Cerebellar nuclear complex (tissue), 1 donor: ENCODE measurements at places on chromosomes 13 and 19.

GRCh38 chr19:10758978-10759377 is 41.1 kb downstream of the DNM2 start:
- DNase-seq: no peak

GRCh38 chr19:14028901-14029300 is 953 bp downstream of the RLN3 start:
- DNase-seq: no peak

DNA sequence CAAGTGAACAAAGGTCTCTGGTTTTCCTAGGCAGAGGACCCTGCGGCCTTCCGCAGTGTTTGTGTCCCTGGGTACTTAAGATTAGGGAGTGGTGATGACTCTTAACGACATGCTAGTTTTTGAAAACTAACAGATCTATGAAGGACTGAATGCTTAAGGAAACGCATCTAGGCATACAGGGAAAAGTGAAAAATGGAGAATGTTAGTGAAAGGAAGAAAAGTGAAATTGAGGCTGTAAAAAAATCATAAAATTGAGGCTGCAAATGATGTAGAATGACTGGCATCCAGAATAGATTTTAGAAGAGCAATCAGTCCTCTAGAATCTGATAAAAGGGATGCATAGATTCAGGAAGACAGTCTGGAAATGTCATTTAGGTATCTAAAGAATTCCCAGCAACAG is 3.5 kb downstream of the ZNF260 start:
- DNase-seq: no peak

DNA sequence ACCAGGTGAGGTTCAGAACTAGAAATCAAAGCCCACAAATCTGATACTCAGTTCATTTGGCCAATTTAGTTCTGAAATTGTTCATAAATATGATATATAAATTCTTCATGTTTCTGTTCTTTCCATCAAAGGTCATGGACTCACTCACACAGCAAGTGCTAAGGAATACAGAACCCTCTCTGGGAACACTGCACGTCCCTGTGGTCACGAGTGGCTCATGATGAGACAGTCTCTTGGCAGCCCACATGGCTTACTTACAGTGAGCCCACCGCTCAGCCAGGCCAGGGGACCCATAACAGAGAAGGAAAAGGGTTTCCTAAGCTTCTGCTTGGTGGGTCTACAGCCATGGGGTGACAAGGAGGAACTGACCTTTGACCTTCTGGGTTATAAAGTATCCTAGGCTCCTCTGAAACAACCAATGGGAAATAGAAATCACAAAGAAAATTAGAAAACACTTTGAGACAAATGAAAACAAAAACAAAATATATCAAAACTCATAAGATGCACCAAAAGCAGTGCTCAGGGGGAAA is 67.4 kb downstream of the CDADC1 start:
- no peak for DNase-seq

DNA sequence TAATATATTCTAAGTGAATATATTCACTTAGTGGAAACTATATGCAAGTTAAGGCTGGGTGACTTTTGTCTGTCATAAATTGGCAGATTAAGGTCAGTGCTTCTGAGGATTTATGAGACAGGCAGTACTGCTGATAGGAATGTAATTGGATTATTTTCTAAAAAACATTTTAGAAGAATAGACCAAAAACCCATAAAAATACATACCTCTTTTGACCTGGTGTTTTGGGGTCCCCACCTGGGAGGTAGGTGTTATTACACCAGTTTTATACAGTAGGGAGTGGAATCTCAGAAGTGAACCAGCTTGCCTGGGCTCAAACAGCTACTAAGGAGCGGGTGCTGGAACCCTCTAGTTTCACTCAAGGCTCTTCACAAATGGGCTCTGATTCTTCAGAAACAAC is 25.3 kb downstream of the COG3 start:
- no peak for DNase-seq

- DNase-seq: no peak
Measured at GRCh38 chr13:110985541-110985940, 70.7 kb upstream of the ANKRD10 start.

DNA sequence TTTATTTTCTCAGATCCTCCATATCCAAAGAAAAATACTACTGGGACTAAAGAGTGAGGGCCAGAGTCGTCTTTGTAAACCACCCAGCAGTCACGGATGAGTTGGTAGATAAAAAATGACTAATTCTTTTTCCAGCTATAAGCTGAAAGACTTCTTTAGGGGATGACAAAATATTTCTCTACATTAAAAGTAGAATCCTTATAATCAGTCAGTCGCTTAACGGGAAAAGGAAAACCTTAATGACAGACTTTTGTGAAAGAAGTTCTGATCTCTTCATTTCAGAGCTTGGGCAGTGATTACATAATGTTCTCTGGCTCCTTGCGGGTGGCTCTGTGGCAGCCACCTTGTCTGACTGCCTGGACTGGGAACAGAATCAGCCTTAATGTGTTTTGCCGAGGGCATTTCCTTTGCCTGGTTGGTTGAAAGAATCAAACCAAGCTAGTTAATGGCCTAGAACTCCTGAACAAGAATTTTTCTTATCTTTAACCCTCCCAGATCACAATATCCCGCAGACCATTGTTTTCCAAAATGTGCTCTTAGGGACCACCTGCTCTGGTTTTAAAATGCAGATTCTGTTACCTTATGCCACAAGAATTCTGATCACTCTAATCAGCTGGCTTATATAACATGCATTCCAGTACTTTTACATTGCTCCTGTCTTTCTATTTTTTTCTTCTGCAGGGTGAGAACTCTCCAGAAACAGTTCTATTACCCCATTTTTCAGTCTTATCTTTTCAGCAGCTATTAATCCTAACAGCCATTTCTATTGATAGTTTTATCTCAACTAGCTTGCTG is 2.5 kb downstream of the ITM2B start:
- peak; percentile 42 for DNase-seq

GRCh38 chr13:21111546-21111945 is 50.2 kb upstream of the LATS2 start:
- no peak for DNase-seq

DNA sequence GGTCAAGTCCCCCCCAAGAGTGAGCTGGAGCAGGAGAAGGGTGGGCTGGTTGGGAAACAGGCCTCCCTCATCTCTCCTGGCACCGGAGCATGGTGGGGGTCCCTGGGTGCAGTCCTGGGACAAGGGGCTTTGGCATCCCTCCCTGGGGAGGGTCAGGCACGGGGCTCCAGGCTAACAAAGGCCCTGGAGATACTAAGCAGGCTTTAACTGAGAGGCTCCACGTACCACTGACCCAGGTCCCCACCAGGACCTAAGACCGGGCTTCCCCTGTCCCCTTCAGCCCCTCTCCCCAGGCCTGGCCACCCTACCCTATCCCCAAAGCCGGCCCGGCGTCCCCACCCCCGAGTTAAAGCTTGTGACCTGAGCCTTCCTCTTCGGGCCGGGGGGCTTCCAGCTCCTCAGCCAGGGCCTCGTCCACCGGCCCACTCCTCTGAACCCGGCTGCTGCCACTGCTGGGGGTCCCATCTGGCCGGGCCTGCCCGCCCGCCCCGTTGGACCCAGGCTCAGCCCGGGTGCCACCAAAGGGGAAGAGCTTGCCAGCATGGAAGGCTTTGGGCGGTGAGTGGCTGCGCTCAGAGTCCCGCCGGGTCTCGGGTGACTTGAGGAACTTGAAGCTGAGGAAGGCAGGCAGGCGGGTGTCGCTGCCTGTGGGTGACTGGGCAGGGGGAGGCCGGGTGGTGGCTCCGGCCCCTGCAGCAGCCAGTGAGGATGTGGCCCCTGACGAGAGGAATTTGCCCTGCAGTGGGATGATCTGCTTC is 10.1 kb downstream of the ANO8 start:
- no peak for DNase-seq

GRCh38 chr13:25584087-25584486 is 212.3 kb downstream of the ATP8A2 start:
- no peak for DNase-seq

GRCh38 chr19:38691938-38692457 is 44.5 kb downstream of the ACTN4 start:
- DNase-seq: no peak

- no peak for DNase-seq
Measured at GRCh38 chr13:68056816-68057710, 826.9 kb upstream of the PCDH9 start.

DNA sequence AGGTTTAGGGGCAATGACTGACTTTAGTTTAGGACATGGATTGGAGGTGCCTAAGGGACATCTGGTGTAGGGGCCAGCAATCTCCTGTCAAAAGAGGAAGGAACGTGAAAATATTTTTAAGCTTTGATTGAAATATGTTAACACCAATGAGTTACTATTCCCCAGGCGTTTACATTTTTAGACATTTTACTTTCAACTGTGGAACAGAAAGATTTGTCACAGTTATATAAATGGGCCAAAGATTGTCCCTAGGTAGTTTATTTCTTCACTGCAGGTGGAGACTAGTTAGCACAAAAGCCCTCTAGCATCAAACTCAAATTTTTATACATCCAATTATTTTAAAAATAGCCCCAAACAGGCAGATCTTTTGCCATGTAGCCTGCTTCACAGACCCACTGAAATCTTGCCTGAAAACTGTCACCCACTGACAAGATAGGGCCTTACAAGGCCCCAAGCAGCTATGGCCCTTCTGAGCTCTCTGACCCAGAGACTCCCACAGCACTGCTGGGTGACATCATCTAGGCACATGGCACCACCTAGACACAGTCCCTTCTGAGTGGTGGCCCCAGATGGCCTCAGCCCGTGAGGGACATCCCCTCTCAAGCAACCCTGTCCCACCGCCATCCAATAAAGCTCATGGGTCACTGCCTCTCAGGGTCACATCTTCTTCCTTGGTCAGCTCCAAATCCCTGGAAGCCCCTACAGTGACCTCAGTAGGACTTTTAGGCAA is 64.8 kb upstream of the DOCK9 start:
- DNase-seq: no peak

DNA sequence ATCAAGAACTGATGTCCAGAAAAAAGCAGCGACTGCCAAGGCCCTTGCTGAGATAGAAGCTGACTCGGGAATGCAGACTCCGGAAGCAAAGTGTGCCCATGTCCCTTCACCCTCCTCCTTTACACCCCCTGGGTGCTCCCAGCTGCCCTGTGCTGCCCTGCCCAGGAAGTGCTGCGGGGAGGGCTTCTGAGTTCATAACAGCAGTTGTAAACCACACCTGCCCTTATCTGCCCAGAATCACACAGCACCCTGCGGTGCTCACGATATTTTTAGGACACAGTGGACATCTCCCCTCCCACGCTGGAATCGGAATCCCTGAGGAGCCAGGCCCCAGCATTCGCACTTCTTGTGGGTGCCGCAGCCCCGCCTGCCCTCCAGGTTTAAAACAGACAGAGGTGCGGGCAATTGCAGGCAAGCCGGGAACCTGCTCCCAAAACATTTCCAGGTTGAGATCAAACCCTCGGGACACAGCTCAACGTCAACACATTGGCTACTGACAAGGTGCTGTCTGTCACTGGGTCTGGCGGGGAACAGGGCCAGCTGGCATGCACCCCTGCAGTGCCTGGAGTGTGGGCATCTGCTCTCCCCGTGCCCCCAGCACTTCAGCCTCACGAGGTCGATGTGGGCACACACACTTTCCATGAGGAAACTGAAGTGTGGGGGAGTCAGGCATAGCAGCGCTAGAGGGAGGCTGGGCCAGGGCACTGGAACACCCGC is 36.8 kb downstream of the RAB20 start:
- DNase-seq: no peak

GRCh38 chr13:112510987-112511685 is 76.8 kb downstream of the TUBGCP3 start:
- no peak for DNase-seq

GRCh38 chr13:112186091-112186490 is 119.1 kb downstream of the SOX1 start:
- DNase-seq: no peak
